IgD-negative memory B cell (primary cell): ENCODE measurements at places on chromosomes 7 and 10. TPM values are rescaled to one million over a fixed set of nuclear protein-coding genes. Genes with fewer than 3 reads are reported as not detected.

The FAM25C gene
- polyA plus RNA-seq, result not detected

The TLX1 gene
- polyA plus RNA-seq, result not detected

The OR6B1 gene
- not detected for polyA plus RNA-seq

The ZNF438 gene
- 4.0 TPM for polyA plus RNA-seq

The LIPF gene
- polyA plus RNA-seq, result not detected

The STYXL1 gene
- 63.2 TPM for polyA plus RNA-seq

The LRRC18 gene
- 0.58 TPM for polyA plus RNA-seq

The HKDC1 gene
- 0.43 TPM for polyA plus RNA-seq

The BAMBI gene
- polyA plus RNA-seq, result 0.70 TPM

The ANKRD30A gene
- not detected for polyA plus RNA-seq

The PLEKHS1 gene
- polyA plus RNA-seq, result not detected

The SKIDA1 gene
- polyA plus RNA-seq, result not detected

The INSYN2A gene
- not detected for polyA plus RNA-seq

The ABCB4 gene
- polyA plus RNA-seq, result 12.5 TPM

The SYT15 gene
- 0.45 TPM for polyA plus RNA-seq

The GHRHR gene
- polyA plus RNA-seq, result not detected

The TRIM73 gene
- 2.6 TPM for polyA plus RNA-seq
